ELR (cell line): ENCODE measurements at places on chromosomes 11 and 22.

- DNase-seq = no peak
Observed at GRCh38 chr11:116211147-116211546, 561.6 kb downstream of the BUD13 start.

DNA sequence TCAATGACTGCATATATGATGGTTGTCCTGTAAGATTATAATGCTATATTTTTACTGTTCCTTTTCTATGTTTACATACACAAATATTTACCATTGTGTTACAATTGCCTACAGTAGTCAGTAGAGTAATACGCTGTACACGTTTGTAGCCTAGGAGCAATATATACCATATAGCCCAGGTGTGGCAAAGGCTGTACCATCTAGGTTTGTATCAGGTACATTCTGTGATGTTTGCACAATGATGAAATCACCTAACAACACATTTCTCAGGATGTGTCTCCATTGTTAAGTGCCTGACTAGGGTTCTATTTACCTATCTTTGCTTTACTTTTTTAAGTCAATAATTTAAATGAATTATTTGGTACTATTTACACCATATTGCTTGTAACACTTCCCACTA, 21.9 kb downstream of the PRR5L start:
- no peak for DNase-seq

DNA sequence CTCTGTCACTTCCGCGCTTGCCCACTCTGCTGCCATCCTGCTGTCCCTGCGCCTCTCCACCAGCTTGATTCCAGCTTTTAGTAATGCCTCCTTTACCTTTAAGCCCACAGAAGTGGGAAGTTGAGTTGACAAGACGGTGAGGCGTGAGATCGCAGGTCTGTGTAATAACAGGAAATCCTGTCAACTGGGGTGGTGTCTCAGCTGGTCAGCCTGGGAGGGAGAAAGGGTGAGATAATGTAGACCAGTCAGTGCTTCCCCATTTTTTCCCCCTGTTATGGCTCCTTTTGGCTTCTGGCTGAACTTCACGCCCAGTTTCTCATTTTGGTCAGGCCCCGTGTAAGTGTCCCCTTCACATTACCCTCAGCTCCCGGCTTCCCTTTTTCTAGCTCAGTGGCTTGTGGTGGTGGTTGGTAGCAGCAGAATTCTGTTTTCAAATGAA, 98.9 kb downstream of the TRAF6 start:
- DNase-seq = no peak

DNA sequence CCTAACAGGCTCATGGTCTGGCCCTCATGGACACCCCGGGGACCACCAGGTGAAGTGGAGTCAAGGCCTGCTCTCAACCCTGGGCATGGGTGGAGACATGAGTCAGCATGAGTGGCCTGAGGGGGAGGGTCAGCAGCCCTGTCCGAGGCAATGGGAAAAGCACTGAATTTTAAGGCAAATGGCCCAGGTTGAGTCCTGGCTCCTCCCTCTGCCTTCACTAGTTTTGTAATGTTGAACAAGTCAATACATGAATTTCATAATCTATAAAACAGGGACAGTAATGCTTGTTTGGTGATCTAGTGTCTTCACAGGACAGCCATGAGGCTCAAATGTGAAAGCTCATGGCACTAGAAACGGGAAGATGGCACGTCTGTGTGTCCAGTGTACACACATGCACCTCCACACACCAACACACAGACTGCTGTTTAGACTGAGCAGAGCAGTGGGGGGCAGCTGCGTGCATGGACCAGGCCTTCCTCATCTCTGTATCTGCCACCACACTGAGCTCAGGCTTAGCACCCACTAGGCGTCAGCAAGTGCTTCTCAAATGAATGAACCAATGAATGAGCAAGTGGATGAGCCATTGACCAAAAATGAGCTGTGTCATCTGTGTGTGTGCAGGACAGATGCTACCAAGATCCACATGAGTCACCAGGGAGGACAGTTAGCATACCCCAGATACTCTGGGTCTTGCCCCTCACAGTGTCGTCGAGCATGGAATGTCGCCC, 63.4 kb downstream of the NRXN2 start:
- peak; percentile 97 for DNase-seq

DNA sequence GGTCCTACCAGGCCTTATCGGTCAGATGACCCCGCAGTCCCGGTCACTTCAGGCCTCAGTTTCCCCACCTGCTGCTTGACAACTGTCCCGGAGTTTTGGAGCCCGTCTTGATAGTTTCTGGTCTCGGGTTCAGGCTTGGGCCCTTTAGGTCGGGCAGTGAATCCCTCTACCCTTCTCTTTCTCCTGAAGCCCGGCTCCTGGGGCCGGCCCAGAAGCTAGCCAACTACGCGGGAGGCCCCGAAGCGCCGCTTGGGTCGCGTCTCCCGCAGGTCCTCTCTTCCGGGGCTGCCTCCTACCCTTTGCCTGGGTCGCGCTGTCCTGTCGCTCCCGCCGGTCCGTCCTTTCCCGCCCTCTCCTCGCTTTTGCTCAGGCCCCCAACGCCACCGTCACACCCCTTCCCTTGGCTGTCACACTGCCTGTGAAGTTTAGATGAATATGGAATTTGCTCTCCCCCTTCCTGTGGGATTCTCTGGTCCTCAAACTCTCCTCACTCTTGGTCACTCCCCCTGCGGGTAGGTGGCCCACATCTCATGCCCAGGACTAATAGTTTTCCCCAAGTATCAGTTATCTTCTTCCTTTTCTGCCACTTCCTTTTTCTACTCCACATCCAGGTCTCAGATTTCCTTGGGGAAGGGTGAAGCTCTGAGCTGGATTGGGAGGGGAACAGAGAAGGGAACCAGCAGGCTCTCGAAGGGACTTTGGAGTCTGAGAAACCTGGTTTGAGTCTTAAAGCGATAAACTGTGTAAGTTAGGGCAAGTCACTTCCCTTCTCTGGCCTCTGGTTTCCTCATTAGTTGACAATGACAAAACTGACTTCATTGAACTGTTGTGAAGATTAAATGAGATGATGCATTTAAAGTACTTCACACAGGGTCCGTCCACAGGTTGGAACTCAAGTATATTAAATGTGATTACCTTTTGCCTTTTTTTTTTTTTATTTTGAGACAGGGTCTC, 790 bp downstream of the RAB1B start:
- peak; percentile 64 for DNase-seq

- DNase-seq = no peak
Observed at GRCh38 chr11:1151366-1152315, 6.1 kb upstream of the MUC5AC start.

GRCh38 chr11:27392278-27393114, 29.5 kb upstream of the CCDC34 start:
- peak; percentile 67 for DNase-seq

GRCh38 chr11:124640666-124641065, 18.0 kb downstream of the TBRG1 start:
- DNase-seq = no peak

DNA sequence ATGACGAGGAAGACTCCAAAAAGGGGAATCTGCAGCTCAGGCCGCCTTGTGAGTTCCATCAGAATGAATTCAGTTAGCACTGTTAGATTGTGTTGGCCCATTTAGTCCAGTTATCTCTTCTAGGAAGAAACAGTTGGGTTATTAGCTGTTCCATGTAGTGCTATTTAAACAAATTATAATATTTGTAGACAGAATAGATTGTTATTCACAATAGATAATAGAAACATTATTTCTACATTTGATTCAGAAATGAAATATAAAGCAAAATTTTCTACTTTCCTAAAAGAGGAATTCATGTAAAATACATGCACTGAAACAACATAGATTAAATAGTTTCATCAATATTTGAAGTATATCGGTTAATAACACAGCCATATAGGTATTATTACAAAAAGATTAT, at the start of gene OR8K5:
OR8K5 (minus strand) TSS at position 101 of the 400 bp plus-strand sequence; CDS start at position 101, 0 bp downstream.
- no peak for DNase-seq

GRCh38 chr11:91906871-91907624, 317.6 kb upstream of the FAT3 start:
- no peak for DNase-seq

DNA sequence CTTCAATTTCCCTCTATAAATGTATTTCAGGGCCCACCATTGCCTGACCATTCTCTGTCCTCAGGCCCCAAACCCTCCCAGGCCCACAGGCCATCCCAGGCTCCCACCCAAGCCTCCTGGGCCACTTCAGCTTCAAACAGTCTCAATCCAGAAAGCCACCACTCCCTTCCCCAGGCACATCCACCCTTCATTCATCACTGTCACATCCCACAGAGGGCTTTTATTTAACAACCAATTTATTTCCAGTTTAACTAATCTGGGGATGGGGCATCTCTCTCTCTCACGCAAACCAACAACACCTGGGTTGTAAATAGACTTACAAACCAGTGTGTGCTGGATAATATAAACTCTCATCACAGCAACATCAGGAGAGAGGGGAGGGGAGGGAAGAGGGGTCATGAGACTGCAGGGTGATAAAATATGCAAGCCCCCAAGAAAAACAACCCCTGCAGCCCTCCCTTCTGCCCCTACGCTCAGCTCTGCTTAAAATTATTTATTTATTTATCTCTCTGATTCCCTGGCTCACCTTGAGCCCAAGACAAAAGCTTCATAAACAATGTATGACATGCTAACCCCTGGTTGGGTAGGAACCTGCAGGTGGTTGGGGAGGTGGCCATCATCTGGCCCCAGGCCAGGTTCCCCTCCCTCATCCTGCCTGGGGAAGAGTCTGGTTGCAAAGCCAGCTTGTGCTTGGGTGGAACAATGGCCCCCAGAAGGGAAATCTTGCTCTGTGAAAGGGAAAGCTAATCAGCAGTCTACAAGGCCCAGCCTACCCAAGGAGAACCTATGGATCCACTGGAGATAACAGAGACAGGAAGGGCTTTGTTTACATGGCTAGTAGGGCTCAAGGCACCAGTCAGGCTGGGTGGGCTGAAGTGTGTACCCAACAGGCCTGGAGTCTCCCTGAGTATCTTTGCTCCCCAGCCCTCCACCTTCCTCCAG, 359.2 kb downstream of the BUD13 start:
- no peak for DNase-seq

GRCh38 chr11:7493670-7494069, 8.4 kb downstream of the OLFML1 start:
- no peak for DNase-seq

DNA sequence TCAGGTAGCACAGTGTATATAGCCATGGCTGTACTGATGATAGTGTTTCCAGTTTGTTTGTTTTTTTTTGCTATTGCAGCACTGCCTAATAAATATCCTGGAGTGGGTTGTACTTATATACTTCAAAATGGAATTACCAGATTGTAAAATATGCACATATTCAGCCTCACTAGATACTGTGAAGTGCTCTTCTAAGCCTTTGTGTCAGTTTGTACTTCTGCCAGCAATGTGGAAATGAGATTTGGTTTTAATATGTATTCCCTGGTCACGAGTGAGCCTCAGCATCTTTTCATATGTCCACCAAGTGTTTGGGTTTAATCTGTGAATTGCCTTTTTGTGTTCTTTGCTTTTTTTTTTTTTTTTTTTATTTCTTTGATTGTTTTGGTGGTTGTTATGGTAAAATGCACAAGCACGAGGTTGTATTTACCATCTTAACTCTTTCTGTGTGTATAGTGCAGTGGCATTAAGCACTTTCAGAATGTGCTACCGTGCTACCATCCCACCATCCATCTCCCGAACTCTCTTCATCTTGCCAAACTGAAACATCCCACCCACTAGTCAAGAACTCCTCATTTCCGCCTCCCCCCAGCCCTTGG, 34.9 kb downstream of the ST3GAL4 start:
- DNase-seq = no peak

GRCh38 chr11:63920126-63920938, 3.4 kb upstream of the RCOR2 start:
- no peak for DNase-seq

GRCh38 chr22:41822317-41823057, 10.4 kb upstream of the SREBF2 start:
- DNase-seq = peak; percentile 92

- DNase-seq = no peak
Observed at GRCh38 chr11:65636108-65637031, 1.5 kb upstream of the SIPA1 start.

DNA sequence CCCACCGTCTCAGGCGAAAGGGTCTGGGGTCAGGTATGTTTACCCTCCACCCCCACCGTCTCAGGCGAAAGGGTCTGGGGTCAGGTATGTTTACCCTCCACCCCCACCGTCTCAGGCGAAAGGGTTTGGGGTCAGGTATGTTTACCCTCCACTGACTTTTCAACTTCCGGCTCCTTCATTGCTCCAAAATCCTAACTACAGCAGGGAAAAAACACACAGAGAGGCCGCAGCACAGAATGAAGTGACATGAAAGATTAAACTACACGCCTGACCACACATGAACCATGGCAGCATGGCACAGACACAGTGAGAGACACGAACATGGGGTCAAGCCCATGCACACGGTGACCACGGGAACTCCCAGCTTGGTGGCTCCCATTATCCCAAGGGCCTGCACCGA, 634.9 kb upstream of the B3GAT1 start:
- DNase-seq = no peak
